ENCODE measurements at places on chromosomes 1 and 21.

DNA sequence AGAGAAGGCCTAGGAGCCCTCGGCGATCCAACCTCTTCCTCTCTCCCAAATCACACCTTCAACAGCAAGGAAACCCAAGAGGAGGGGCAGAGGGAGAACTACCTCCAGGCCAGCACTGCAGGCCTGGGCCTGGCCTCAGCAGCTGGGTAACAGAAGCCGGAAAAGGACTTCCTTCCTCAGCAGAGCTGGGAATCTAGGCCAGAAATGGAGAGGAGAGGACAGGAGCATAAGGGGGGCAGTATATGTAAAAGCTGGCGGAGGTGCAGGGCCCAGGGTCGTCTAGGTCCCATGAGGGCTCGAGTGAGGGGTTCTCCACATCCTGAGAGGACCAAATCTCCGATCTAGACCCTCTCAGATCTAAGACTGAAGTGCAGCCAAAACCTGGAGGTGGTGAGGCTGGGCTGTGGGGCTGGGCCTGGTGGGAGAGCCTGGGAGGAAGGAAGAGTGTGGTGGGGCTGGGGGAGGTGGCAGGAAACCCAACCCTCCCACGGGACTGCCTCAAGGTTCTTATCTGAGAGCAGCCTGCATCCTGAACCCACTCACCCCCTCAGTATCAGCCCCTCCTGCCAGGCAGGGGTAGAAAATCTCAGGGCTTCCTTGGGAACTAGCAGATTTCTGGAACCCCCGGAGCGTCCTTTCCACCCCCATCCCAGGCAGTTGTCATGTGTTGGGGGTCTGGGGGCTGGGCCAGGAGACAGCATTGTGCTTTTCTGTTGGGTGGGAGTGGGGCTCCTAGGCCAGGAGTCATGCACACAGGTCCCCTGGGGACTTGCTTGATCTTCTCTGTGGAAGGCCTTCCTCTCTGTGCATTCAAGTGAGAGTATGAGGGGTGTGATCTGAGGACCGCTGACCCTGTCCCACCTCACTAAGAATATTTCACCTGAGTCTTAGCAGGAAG, 33.0 kb downstream of the PIK3C2B start:
- DNase-seq = no peak

DNA sequence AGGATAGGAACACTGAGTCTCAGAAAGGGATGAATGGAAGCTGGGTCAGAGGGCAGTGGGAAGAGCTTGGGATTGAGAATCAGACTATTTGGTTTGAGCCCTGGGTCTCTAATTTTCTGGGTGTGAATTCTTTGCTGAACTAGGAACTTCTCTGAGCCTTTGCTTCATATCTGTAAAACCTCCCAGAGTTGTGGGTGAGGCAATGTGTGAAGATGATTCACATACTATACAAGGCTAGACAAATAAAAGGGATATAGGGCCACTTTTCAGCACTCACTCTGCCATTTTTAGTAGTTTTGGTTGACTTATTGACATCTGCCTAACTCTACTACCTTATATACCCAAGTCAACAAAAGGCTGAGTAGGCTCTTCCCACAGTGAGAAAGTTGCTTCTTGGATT, 77.7 kb upstream of the JUN start:
- DNase-seq = no peak

GRCh38 chr1:94560333-94560732, 18.8 kb upstream of the F3 start:
- no peak for DNase-seq

DNA sequence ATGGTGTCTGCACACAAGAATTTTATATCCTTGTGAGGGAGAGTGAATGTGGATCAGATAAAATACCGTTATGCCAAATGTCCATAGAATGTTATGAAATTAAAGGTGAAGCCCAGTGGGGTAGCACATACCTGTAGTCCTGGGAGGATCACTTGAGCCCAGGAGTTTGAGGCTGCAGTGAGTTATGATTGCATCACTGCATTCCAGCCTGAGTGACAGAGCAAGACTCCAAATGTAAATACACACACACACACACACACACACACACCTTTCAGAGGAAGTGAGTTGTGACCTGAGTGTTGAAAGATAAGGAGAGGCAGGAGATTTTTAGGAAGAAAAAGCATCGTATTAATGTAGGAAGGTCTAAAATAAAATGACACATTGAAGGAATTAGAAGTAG, 28.1 kb upstream of the ZYG11A start:
- DNase-seq = no peak

GRCh38 chr1:208850442-208850841, 606.3 kb upstream of the PLXNA2 start:
- no peak for DNase-seq

DNA sequence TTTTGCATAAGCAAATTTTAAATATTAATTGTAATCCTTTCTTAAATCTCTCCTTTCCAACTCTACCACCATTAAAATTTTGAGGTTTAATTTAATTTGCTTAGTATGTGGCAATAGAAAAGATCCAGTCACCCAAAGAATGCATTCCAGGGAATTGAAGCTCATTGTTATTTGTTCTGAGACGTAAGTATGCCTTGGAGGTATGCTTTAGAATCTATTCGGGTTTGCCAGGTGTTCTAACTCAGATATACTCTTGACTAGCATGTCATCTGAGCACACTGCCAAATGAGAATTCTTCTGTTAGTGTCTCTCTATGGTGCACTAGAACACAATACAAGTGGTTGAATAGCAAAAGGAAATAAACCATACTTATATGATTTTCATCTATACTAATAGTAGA, 813.6 kb upstream of the ADGRL2 start:
- DNase-seq = no peak

DNA sequence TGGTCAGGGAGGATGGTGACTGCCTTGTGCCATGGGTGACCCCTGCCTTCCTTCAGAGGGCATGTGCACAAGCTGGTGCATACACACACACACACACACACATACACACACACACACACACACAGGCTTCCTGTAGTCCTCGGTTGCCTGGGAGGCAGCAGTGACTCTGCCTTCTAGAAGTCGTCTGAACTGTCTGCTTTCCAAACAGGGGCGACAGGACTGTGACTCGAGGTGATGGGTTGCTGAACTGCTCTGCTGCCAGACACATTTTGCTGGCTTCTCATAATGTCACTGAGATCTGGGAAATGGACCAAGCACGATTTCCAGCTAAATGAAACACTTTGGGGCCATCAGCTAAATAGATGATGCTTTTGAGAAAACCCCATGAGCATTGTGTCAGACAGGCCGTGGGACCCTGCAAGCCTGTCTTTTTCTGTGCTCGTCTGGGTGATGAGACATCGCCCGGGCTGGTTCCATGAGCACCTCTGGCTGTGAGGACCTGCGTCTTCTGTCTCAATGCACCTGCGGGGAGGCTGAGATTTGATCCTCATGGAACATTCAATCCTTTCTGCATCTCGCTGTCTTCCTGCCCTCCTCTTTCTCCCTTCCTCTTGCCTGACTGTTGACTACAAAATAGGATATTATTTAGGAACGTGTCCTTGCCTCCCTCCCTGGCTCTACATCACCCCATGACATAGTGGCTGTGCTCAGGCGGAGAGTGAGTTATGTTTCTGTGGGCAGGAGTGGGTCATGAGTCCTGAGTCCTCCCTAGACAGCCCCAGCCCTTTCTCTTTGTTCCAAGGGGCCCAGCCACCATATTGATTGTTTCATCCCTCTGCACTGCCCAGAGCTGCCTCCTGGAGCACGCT, 436.8 kb downstream of the CAMTA1 start:
- no peak for DNase-seq

GRCh38 chr1:240833075-240833474, 221.1 kb upstream of the GREM2 start:
- DNase-seq = no peak
